ENCODE measurements at places on chromosomes 6 and 20. TPM values are rescaled to one million over a fixed set of nuclear protein-coding genes. Genes with fewer than 3 reads are reported as not detected.

RSPH3 gene
- polyA plus RNA-seq: 3.6 TPM

NKX2-4 gene
- under 0.01 TPM for polyA plus RNA-seq

SAMD10 gene
- polyA plus RNA-seq: 10.5 TPM

KHDC1L gene
- polyA plus RNA-seq: 2.8 TPM

HUS1B gene
- 0.37 TPM for polyA plus RNA-seq

POM121L2 gene
- polyA plus RNA-seq: not detected

ANGPT4 gene
- polyA plus RNA-seq: 0.34 TPM

MAPK14 gene
- 33.4 TPM for polyA plus RNA-seq

HECA gene
- 36.0 TPM for polyA plus RNA-seq

MAD2L1BP gene
- polyA plus RNA-seq: 33.9 TPM

HLA-G gene
- 6.3 TPM for polyA plus RNA-seq

TMEM200A gene
- polyA plus RNA-seq: 3.9 TPM

EBF4 gene
- polyA plus RNA-seq: 9.9 TPM

C20orf202 gene
- 0.27 TPM for polyA plus RNA-seq

CCN2 gene
- 213 TPM for polyA plus RNA-seq

DEFB132 gene
- 0.07 TPM for polyA plus RNA-seq

GJA10 gene
- polyA plus RNA-seq: not detected

MOXD1 gene
- polyA plus RNA-seq: 3.2 TPM

EMILIN3 gene
- polyA plus RNA-seq: 0.37 TPM

SLC35F1 gene
- 0.14 TPM for polyA plus RNA-seq

ARFGEF3 gene
- 0.21 TPM for polyA plus RNA-seq

CNBD2 gene
- polyA plus RNA-seq: 28.6 TPM

TNXB gene
- 8.3 TPM for polyA plus RNA-seq

TUBB2B gene
- 4.3 TPM for polyA plus RNA-seq

CST7 gene
- 41.9 TPM for polyA plus RNA-seq

CALHM4 gene
- polyA plus RNA-seq: 0.14 TPM

LTA gene
- 2.2 TPM for polyA plus RNA-seq

OLIG3 gene
- 0.09 TPM for polyA plus RNA-seq

FRK gene
- 0.98 TPM for polyA plus RNA-seq

KCNK15 gene
- 0.16 TPM for polyA plus RNA-seq
